Stimulated activated CD8-positive, alpha-beta memory T cell treated with anti-CD3 and anti-CD28 coated beads, Interleukin-4, amount 100 ng/mL, for 1 hour (primary cell): ENCODE measurements at places on chromosomes 3 and 15.

DNA sequence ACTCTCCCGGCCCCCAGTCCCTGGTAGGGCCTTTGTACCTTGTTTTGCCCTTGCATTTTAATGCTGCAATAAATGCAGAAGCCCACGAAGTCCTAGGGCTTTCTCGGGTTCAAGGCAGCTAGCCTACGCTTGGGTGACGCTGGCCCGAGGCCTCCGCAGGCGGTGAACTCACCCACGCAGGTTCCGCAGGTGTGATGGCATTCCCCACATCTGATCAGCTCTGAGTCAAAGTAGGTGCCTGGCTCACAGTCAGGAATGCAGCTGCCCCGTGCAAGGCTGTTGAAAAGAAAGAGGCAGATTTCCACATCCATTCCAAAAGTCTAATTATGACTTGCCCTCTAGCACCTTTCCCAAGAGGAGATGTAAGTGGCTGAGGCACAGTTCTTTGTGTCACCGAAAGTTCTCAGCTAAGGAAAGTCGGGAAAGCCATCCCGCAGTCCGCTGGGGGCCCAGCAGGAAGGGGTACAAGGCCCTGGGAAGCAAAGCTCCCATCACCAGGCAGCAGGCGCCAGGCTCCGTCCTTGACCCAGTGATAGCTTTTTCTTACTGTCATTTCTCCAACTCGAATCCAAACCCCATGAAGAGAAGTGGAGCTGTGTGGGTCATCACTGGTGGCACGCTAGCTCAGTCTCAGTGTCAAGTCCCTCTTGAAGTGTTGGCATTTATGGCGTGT is 23.2 kb upstream of the SNRPA1 start:
- no peak for DNase-seq

- no peak for DNase-seq
These were observed 7.6 kb upstream of the APEH start for GRCh38 chr3:49666592-49666991.

DNA sequence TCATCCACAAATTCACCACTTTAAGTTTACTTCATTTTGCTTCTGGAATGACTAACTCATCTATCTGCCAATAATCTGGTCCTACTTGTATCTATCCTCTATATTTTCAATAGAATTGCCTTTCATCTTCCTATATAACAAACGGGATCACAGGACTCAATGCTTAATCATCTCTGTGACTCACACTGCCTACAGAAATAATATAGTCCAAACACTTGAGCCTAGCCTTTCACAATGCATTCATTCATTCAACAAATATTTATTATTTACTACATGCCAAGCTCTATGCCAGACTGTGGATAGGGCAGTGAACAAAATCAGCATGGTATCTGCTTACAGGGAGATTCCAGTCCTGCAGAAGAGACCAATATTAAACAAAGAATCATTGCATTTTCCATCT is 16.6 kb upstream of the AGTR1 start:
- no peak for DNase-seq

GRCh38 chr3:19114461-19114860 is 33.8 kb upstream of the KCNH8 start:
- no peak for DNase-seq

DNA sequence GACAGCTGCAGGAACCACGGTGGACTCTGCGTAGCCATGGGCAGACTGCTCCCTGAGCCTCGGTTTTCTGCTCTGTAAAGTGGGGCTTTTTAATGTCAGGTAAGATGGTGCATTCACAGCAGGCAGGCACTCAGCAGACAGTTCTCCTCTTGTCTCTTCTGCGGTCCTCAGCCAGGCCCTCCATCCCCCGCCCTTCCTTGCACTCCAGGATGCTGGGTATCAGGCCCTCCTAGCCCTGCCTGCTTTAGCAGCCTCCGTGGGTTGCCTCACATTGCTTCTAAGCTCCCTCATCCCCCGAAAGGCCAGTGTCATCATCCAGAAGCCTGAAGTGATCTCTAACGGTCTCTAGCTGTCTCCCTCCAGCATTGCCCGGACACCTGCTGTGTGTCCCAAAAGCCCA is 115.7 kb downstream of the WNT7A start:
- DNase-seq: no peak

- DNase-seq: no peak
These were observed 101.6 kb upstream of the TNIK start for GRCh38 chr3:171561596-171562323.

DNA sequence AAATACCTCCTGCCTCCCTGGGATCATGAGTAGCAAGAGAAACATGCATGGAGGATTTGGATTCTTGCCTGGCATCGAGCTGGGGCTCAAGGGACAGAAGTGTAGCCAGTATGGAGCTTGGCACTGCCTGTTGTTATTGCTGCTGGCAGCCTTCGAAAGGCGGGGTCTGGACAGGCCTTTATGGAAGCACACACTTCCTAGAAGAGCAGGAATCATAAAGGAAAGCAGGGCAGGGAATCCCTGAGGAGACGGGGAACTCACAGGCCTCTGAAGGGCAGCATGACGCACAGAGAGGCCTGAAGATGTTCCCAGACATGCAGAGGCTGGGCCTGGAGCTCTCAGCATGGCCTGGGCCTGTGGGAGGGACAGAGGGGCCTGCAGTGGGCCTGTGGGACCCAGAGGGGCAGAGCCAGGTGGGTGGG is 18.6 kb upstream of the SLC41A3 start:
- DNase-seq: no peak

- no peak for DNase-seq
These were observed 25.0 kb downstream of the TKT start for GRCh38 chr3:53230789-53231188.

DNA sequence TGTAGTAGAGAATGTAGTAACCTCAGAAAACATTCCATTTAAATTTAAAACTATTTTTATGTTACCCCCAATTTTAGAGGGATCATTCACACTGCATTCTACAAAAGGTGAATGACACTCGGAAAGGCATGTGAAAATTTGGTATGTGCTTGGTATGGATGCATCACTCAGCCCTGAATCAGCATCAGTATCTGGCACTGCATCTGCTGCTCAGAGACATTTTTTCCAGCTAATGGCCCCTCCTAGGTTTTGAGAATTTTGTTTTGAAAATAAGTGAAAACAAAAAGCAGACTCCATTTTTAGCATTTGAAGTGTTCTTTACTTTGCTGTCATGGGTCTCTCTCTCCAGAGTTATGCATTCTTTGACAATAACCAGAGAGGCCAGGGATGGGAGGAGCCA is 15.6 kb upstream of the WWTR1 start:
- DNase-seq: no peak
